ENCODE measurements at places on chromosomes 2 and 18.

- DNase-seq: no peak
These were observed 14.1 kb upstream of the PMAIP1 start for GRCh38 chr18:59885579-59886163.

DNA sequence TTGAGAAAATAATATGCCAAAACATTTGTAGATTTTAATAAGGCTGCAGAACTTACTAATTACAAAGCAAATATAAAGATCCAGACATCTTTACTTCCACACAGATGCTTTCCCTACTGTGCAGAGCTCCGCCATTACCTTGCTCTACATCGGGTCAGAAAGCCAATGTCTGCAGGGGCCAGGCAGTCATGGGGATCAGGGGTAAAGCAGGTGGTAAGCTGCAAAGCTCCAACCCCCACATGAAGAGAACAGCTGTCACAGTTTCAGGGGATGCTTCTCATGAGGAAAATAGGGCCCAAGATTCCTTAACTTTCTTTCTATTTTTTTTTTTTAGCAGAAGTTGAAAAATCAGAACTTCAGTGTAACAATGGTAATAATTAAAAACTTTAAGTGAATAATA, 102.7 kb downstream of the DCC start:
- DNase-seq: peak; percentile 18

- DNase-seq: no peak
These were observed 458.6 kb downstream of the KCNJ3 start for GRCh38 chr2:155157065-155157464.

- no peak for DNase-seq
These were observed 12.2 kb upstream of the GMPPA start for GRCh38 chr2:219486380-219486959.

GRCh38 chr18:57906852-57907251, 103.7 kb upstream of the ATP8B1 start:
- no peak for DNase-seq

DNA sequence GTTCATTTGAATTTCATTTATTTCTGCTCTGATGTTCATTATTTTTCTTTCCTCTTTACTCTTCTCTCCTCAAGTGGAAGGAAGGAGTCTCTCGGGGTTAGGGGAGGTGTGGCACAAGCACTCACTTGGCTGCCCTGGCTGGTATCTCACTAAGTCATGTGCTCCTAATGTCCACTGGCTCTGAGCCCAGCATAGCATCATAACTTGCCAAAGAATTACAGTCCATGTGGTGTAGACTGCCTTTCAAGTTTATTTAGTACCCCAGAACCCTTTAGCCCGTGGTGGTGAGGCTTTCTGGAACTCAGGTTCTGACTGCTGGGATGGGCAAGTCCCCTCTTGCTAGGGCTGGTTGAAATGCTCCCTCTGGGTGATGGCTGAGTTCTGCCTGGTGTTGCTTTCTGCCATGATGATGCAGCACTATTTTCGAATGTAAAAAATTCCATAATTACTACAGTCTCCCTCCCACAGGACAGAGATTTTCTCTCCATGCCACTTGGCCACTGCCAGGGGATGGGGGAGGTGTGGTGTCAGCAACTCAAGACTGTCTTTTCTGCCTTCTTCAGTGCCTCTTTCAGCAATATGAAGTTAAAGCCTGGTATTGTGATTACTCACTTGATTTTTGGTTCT, 22.2 kb downstream of the SPAG16 start:
- no peak for DNase-seq

GRCh38 chr2:74486141-74486540, 3.3 kb downstream of the TTC31 start:
- DNase-seq: no peak

- no peak for DNase-seq
These were observed 51.0 kb downstream of the FARSB start for GRCh38 chr2:222604749-222605515.

DNA sequence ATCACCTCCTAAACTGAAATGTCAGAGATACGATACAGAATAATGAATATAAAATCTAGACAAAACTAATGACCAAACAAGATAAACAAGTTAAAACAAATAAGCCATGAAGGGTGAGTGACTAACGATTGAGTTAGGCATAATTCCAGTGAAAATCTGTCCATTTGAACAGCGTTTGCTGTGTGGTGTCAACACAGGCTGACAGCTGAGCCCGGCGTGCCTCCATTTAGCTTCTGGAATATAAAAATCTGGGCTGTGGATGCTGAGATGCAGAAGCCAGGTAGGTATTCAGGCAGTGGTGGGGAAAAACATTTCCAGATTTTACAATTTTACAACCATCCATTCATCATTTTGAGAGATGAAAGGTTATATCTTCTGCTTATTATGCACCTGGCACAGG, 2041.4 kb upstream of the CELF4 start:
- DNase-seq: no peak

DNA sequence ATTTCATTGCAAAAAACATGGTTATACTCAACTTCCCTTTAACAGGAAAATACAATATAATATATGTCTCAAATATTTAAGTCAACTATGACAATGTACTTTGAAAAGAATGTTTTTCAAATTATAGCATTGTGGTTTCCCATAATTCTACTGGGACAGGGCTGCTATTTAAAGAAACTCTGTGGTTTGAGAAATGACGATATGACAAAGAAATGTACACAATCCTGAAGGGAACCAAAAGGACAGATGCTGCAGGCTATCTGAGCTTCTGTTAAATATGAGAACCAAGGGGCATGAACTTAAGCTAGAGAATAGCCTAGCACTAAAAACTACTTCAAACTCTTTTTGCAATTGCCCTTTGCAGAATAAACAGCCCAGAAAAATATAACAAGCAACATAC, 415.9 kb downstream of the GRB14 start:
- DNase-seq: no peak

- no peak for DNase-seq
These were observed 234.5 kb downstream of the HDAC4 start for GRCh38 chr2:239166201-239166834.

DNA sequence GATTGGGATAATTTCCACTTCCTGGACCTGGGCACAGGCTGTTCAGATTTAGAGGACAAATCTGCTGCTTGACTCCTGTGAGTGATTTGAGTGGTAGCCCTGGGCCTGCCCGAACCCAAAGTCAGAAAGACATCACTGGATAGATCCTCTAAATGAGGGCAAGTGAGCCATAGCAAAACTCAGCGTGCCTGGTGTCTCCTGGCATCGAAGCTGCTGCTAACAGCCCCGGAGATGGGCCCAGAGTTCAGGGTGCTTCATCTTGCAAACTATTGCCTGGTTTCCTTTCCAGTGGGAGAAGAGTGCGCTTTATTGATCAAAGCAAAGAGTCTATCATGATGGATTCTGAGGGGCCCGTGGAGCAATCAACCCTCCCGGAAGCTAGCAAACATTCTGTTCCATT, 153.1 kb upstream of the KLHL29 start:
- no peak for DNase-seq

- no peak for DNase-seq
These were observed 355.4 kb upstream of the GULP1 start for GRCh38 chr2:187936228-187936627.

GRCh38 chr2:1590596-1591460, 153.5 kb downstream of the PXDN start:
- no peak for DNase-seq

- no peak for DNase-seq
These were observed 258.9 kb downstream of the METTL4 start for GRCh38 chr18:2312440-2312839.

DNA sequence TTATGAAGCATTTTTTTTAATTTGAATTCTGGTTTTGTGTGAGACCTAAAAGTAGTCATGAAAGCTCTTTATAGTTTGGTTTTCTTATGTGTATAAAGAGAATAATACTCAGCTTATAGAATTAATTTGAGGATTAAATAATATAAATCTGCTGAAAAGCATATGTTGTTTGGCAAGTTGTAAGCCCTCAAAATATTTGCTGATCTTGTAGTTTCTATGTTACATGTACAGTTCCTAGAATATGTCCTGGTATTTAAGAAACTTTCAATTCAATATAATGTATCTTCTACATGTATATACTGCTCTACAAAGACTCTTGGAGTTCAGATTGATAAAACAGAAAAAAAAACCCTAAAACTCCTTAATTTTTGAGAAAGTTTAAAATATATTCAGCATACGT, 605.5 kb upstream of the FAM98A start:
- no peak for DNase-seq

DNA sequence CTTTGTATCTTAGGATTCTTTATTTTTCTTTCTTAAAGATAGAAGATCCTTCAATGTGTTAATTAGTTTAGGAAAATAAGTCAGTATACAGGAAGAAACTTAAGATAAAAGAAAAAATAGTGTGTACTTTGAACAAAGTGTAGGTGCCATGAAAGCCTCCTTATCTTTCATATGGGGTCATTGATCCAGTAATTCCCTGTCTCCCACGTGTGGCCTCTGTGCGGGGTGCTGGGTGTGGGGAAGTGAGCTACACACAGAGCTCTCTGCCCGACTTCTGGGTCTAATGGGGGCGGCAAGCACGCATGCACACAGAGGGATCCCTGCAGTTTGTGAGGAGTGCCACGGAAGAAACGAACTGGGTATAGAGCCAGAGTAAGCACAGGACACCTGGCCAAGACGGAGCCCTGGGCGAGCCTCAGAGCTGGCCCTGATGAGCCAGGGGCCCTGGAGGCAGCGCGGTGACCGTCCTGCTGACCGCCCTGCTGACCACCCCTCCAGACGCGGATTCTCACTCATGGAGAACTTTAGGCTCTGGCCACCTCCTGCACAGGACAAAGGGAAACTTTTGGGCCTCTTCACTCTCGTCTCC, 253.5 kb downstream of the ACKR3 start:
- DNase-seq: no peak

DNA sequence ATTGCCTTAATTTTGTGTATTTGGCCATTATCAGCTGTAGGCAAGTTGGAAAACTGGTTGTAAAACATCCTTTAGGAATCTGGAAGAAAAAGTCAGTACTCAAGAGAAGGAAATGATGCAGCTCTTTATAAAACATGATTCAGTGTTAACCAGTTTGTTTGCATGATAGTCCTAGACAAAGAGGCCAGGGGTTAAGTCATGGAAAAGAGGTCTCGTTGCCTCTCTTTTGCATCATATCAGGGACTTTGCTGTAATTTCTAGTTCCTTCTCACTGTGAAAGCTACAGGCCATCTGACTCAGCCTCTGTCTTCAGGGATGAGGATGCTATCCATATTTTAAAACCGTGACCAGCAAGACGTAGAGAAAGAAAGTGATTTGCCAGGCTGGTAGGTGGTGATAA, 38.0 kb downstream of the NPAS2 start:
- DNase-seq: no peak

GRCh38 chr2:191401287-191401686, 156.1 kb downstream of the MYO1B start:
- DNase-seq: no peak

DNA sequence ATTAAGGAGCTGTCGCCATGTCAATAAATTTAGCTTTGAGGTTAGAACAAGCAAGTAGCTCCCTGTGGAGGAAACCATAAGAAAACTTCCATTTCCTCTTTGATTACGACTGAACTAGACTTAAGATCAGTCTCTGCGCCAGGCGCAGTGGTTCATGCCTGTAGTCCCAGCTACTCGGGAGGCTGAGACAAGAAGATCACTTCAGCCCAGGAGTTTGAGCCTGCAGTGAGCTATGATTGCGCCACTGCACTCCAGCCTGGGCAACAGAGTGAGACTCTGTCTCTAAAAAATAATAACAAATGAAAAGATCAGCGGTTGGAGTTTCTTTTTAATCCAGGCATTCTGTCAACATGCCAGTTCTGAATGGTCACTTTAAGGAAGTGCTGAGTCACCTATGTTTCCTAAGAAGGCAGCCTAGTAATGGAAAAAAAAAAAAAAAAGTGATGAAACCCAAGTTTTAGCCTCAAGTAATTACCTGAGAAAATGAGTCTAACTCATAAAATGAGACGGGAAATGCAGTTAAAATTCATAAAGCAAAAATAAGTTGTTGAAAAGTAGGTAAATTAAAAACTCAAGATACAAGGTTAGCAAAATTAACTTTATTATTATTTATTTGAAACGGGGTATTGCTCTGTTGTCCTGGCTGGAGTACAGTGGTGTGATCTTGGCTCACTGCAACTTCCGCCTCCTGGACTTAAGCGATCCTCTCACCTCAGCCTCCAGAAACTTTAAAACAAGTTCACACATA, 10.2 kb downstream of the C18orf32 start:
- DNase-seq: no peak

- no peak for DNase-seq
These were observed 1313.0 kb upstream of the FAM98A start for GRCh38 chr2:34912084-34912483.

GRCh38 chr2:141438536-141438935, 692.3 kb downstream of the LRP1B start:
- DNase-seq: no peak

DNA sequence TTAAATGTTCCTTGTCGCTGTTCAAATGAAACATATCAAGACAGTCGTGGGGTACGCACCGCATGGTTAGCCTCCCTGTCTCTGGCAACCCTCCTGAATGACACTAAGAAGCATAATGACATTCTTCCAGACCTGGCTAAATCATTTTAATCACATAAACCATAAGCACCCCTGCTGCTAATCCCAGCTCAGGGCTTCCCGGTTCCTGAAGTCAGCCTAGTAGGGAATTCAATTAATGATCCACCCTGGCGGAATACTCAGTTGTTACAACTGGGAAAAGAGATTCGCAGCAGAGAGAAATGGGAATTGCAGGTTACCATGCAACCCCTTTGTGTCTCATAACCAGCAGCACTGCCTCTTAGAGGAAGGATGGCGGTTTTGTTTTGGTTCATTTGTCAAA, 200.8 kb upstream of the AGAP1 start:
- peak; percentile 49 for DNase-seq

DNA sequence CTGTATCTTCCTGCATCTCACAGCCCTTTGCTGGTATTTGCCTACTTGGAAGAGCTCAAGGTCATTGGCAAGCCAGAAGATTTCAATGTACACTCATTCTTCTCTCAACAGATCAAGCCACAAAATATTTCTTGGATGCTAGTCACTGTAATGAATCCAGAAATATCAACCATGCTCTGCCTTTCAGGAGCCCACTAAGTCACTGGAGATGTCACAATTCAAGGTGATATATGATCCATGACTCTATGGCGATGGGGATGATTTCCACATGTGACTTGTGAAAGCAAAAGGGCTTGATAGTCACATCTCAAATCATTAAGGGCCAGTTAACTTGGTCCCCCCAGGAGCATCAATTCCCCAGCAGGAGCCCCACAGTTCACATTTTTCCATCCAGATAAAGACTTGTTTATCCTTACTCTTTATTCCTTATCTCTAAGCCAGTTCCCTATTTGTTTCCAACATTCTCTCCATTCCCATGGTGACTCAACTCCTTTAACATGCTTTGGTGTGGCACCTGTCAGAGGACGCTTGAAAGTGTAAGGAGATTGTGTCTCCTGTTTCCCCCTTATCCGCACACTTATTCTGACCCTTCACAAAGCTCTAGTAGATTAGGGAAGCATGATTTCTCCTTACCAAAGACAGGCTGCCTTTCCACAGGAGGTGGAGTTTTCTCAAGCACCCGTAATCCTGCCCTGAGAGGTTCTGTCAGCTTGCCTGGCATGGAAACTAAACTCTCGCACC, 15.8 kb downstream of the PKDCC start:
- peak; percentile 92 for DNase-seq

DNA sequence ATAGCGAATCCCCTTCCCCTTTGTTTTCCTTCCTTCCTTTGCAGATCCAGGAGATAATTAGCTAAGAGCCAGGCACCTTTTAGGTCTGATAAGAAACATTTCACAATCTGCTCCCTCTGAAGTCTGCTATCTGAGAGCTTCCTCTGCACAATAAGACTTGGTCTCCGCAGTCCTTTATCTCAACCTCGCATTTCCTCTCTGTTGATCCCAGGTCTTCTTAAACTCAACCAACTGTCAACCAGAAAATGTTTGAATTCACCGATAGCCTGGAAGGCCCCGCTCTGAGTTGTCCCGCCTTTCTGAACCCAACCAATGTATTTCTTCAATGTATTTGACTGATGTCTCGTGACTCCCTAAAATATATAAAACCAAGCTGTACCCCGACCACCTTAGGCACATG, 78.4 kb upstream of the CTDP1 start:
- DNase-seq: no peak
